Cardiac muscle cell (in vitro differentiated cells and primary cell): ENCODE measurements at places on chromosomes 12 and 14.

- DNase-seq: no peak
Measured at GRCh38 chr12:97681612-97682504, 219.3 kb downstream of the RMST start.

- no peak for DNase-seq
Measured at GRCh38 chr12:49335955-49336644, 888 bp downstream of the C1QL4 start.

- DNase-seq: no peak
Measured at GRCh38 chr12:92261071-92261470, 115.4 kb upstream of the BTG1 start.

GRCh38 chr14:50023671-50024490 lies 92.5 kb downstream of the VCPKMT start:
- peak; percentile 67 for DNase-seq

- peak; percentile 14 for DNase-seq
Measured at GRCh38 chr12:76274420-76275083, 73.7 kb downstream of the BBS10 start.

DNA sequence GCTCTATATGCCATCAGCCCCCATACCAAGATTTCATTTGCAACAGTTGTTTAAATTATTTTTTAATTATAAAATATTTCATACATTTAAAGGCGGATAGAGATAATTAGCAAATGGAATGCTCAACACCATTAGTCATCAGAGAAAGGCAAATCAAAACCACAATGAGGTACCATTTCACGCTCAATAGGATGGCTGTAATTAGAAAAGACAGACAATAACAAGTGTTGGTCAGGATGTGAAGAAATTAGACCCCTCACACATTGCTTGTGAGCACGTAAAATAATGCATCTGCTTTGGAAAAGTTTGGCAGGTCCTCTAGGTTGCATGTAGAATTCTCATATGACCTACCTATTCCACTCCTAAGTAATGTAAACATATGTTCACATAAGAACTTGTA lies 35.3 kb upstream of the EPS8 start:
- DNase-seq: no peak

DNA sequence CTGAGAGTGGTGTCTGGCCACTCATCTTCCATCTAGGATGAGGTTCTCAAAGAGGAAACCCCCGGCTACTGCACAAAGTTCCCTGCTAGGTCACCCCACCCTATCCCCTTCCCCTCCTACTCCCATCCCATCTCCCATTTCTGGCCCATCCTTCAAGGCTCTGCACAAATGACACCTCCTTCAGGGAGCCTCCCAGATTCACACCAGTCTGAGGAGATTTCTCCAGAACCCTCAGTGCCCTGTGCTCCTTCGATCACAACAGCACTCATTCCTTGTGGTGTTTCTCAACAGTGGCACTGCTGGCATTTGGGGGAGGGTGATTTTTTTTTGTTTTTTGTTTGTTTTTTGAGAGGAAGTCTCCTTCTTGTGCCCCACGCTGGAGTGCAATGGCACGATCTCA lies 2.9 kb downstream of the CAMKK2 start:
- no peak for DNase-seq

DNA sequence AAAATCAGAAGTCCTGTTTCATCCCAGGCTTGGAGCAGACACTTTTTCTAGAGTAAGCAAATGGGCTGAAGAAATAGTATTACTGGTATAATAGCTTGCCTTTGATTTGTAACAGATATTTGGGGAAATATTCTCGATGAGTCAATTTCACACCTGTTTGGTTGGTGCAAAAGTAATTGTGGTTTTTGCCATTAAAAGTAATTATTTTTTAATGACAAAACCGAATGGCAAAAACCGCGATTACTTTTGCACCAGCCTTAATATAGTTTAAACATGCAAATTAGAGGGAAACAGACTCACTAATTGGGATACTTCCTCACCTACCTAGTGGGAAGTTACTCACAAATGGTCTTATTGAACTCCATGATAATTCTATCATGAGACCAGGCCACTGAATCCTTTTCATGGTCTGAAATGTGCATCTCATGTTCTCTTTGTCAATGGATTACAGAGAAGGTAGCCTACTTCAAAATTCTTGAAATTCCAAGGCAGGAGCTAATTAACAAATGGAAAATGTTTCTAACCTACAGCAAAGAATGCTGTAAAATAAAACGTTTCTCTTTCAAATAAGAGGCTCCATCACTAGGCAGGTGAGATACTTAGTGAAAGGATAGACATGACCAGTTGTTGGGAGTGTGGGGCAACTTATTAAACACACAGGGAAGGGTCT lies 391.3 kb downstream of the EMP1 start:
- no peak for DNase-seq

DNA sequence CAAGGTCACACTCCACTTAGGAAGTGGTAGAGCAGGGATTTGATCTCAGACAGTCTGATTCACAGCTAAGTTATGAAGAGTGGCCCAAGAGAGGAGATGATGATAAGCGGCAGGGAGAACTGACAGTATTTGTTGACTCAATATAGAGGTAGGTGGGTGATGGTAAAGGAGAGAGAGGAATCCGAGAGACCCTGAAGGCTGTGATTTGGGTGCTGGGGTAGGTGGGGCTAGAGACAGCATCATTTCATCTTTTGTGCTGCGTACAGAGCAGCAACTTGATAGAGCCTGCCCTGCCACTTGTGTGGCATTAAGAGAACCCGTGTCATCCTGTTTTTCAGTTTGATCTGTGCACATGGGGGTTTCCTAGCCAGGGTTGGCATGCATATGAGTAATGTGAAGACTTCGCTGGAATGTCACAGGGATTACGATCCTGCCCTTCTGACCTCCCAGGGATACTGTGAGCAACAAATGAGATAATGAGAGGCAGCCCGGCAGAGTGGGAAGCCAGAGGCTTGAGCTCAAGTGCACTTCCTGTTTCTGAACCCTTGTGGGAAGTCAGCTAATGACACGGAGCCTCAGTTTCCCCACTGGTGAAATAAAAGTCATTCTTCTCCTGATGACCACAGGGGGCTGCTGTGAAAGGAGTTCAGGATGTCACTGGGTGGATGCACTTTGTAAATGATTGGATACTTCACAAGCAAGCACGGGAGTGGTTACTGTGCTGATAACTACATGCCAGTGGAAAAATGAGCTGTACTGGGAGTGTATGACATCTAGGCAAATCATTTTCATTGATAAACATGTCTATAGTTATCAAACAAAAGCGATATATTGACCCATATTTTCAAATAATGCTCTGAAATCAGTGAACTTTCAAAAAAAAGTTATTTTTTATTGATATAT lies 59.5 kb upstream of the IGF1 start:
- DNase-seq: peak; percentile 7

DNA sequence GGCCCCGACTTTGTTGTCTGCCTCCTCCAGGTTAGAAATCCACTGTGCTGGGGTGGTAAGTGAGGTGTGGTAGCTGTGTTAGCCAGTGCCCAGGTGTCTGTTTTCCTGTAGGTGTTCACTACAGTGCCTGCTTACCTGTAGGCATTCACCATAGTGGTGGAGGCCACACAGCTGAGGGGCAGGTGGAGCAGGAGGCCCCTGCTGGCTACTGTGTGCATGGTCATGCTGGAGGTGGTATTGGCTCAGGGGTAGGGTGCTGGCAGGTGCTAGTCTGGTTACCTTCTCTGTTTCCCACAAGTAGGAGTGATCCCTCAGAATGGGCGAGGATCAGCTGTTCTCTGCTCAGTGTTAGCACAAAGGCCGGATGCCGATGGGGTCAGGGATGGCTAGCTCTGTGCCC lies 217.3 kb downstream of the SYT10 start:
- no peak for DNase-seq

DNA sequence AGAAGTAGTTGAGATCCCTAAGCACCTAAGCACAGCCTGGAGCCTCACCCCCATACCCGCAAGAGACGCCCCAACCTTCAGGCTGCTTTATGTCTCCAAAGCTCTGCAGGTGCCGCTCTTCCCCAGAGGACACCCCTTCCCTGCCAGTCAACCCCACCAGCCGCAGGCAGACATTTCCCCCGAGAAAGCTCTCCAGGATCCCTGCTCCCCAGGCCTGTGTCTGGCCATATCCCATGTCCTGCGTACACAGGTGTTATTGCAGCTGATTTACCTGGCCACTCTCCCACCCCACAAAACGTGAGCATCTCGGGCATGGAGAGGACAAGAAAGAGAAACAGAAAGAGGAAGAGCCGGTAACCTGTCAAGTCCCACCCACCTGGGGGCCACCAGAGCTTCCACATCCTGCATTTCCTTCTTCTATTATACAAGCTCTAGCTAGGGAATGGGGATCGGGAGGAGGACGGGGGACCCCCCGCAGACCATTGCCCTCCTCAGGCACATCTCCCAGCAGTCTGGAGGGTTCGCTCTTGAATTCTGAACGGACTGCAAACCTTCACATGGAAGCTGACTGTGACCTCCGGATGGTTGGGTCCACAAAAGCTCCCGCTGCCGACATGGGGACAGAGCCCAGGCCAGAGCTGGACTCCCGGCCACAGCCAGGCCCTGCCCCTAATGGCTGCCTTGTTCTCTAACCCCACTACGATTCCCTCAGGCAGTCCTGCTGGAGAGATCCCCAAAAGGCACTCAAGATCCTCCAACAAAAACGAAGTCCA lies 17.6 kb downstream of the CCDC88C start:
- DNase-seq: no peak

- DNase-seq: peak; percentile 68
Measured at GRCh38 chr14:92553438-92553837, 39.9 kb downstream of the RIN3 start.

DNA sequence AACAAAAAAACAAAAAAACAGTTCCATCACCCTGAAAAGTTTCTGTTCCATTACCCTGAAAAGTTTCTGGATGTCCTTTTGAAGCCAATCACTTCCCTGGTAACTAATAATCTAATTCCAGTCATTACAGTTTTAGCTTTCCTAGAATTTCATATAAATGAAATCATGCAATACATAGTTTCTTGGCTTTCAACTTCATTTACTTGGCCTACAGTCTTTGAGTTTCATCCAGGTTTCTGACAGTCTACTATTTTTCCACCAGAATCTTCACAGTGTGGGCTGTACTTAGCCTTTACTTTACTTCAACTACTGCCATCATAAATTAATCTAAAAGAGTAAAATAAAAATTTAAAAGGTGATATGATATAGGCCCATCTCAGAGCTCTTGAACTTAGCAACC lies 55.5 kb downstream of the RPS6KA5 start:
- no peak for DNase-seq
